ENCODE measurements at places on chromosomes 6 and 20.
A peak's percentile ranks its signal among the peaks of the same experiment; 100 is the strongest.

DNA sequence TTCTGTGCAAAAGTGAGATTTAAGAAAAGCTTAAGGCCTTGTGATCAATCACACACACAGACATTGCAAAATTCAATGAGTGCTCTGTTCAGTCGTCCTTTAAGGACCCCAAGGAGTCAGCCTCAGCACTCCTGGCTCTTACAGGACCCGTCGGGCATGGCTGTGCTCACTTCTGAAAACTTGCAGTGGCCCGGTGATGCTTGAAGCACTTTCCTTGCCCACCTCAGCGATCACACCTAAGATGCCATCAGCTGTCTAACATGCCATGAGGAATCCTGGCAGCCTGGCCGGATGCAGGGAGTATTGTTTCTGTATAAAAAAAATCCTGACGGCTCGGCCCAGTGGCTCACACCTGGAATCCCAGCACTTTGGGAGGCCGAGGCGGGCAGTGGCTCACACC is 101.4 kb upstream of the LAMP5 start:
- DNase-seq: no peak

DNA sequence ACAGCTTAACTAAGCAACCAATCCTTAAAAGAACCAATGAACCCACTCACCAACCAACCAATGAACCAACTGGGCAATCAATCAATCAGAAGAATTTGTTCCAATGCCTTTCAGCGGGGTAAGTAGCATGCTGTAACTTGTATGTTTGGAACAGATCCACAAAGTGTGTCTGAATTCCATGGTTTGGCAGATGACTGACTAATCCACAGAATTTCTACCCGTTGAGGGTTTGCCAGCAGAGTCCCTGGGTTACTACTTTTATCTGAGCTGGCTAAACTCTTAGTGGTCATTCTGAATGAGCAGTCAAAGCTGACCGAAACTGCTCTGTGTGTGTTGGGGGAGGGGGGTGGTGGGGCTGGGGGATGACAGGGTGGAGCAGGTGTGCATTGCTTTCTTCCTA is 125.0 kb upstream of the JAG1 start:
- no peak for DNase-seq

DNA sequence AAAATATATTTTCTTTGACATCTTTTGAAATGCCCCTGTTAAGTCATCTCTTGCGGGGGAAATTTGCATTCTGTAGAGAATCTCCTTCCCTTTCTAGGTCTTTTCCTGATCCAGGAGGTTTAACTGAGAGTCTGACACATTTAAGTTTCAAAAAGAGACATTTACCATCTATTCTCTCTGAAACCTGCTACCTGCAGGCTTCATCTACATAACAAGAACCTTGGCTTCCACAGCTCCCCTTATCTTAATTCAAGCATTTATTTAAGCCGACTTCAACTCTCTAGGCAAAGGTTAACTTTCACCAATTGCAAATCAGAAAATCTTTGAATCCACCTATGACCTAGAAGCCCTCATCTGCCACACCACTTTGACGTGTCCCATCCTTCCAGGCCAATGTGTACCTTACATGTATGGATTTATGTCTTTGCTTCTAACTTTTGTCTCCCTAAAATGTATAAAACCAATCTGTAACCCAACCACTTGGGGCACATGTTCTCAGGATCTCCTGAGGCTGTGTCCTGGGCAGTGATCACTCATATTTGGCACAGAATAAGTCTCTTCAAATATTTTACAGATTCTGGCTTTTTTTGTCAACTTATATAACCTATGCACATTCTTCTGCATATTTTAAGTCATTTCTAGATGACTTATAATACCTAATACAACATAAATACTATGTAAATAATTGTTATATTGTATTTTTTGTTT is 666.7 kb downstream of the UTRN start:
- DNase-seq: no peak

- DNase-seq: no peak
Observed at GRCh38 chr20:4437131-4437530, 284.6 kb upstream of the PRND start.

- DNase-seq: no peak
Observed at GRCh38 chr6:7805850-7806214, 79.9 kb downstream of the BMP6 start.

- DNase-seq: no peak
Observed at GRCh38 chr6:157383471-157383870, 2.5 kb downstream of the ZDHHC14 start.

- no peak for DNase-seq
Observed at GRCh38 chr6:166724576-166724975, 97.5 kb upstream of the RPS6KA2 start.

DNA sequence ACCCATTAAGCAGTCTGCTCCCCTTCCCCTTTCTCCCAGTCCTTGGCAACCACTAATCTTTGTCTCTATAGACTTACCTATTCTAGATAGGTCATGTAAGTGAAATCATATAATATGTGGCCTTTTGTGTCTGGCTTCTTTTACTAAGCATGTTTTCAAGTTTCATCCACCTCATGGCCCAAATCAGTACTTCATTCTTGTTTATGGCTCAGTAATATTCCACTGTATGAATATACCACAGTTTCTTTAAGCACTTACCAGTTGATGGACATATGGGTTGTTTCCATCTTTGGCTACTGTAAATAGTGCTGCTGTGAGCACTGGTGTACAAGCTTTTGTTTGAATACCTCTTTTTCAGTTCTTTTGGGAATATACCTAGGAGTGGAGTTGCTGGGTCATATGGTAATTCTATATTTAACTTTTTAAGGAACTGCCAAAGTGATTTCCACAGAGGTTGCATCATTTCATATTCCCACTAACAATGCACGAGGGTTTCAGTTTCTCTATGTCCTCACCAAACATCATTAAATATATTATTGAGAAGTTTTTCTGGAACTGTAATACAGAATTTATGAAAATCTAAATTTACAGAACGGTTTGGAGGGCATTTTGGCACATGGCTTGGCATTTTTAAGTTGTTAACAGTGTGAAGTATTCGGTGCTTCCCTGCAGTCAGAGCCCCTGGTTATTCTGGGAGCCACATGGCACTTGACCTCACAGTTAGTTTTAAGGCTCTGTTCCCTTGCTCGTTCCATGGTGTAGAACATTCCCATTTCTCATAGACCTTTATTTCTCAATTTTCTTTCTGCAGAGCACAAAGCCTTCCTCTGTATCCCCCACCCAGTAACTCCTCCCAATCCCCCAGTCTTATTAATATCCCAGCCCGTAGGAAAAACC is 27.0 kb upstream of the DTNBP1 start:
- DNase-seq: no peak

DNA sequence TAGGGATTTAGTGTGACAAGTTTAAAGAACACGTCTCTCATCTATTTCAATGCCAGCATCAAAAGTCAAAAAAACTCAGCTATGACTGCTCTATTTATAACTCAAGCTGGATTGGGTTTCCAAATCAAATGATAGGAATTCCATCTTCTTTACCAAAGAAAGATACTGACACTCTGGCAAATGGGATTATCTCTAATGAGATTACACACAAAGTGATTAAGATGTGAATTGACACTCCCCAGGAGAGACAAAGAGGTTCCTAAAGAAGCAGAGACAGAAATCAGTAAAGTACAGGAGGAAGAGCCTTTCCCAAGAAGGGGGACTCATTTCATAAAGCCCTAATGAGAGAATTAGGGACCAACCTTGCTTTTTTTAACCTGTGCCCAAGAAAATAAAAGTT is 92.1 kb downstream of the ID4 start:
- DNase-seq: no peak

DNA sequence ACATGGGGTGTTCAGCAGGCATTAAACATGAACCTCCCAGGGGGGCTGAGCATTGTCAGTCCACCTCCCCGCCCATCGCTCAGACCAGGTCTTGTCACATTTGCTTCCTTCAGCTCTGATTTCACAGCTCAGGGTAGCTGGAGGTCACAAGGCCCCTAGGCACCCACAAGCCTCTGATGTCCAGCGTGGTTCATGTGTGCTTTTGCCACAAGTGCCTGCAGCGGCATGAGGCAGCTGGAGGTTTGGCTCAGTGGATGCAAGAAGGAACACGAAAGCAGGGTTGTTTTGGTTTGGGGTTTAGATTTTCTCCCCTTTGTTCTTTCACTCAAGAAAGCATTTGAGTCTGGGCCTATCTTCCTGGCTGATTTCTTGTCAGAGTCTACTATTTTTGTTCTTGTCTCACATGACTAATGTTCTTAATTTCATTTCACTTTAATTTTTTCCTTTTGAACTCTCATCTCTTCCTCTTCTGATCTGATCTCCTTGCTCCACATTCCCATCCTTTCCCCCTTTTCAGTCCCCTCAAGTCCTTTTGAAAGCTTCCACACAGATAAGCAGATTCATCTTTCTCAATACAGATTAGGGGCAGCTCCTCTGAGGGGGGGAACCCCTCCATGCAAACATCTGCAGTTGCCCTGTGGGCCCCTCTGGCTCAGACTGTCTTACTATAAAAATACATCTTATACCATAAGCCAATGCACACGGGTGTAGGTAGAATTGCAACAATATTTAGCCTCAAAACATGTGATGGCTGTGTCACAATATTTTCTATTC is 68.1 kb upstream of the CEP85L start:
- DNase-seq: no peak

DNA sequence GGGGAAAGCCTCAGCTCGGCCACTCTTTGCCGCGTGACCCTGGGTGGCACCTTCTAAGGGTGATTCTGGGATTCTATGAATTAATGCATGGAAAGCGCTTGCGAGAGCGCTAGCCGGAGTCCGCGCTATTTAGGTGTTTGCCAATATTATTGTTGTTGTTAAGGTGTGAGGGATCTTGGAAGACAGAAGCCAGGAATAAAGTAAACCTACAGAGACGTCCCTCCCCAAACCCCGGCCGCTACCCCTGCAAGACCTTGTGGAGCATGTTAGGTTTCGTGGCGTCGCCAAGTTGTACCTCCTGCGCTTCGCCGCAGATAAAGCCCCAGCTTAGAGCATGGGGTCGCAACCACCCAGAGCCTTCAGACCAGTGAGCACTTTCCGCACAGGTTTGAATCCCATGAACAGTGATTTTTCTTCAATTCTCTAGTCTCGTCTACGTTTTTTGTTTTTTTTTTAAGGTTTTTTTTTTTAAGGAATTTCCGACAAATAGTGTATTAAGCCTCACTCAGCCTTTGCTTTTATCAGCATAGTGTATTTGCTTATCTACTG is 16.9 kb upstream of the ZSCAN9 start:
- DNase-seq: no peak

GRCh38 chr20:33162313-33162712 is 5.6 kb upstream of the BPIFA2 start:
- no peak for DNase-seq

DNA sequence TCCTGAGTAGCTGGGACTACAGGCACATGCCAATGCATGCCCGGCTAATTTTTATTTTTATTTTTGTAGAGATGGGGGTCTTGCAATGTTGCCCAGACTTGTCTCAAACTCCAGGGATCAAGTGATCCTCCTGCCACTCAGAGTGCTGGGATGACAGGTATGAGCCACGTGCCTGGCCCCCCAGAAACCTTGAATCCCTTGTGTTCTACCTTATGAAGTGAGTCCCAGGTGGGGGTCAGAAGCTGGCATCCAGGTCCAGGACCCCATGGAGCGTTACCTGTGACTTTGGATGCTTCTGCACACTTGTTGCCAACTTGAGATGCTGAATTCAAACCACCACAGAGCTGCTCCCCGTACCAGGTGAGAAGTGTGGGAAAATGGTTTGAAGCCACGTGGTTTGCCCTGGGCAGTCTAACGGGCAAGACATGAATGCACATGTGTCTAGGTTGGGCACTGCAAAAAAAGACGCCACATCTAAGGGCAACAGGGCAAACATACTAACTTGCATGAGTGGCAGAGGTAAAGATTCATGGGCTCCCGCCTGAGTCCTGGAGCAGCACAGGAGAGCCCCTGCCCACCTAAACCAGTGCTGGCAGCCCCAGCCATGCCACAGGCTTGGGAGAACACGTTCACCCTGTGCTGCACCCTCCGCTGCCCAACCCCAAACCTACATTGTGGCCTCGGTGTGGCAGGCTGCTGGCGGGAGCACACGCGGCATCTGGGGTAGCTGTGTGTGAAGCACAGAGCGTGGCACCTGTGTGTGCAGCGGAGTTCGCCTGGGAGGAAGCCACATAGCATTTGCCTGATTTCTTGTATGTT is 101.2 kb downstream of the JPH2 start:
- DNase-seq: no peak

GRCh38 chr6:33297406-33297955 is 1.3 kb downstream of the RGL2 start:
- DNase-seq: peak; percentile 88

GRCh38 chr6:145977881-145978280 is 13.7 kb upstream of the SHPRH start:
- no peak for DNase-seq

DNA sequence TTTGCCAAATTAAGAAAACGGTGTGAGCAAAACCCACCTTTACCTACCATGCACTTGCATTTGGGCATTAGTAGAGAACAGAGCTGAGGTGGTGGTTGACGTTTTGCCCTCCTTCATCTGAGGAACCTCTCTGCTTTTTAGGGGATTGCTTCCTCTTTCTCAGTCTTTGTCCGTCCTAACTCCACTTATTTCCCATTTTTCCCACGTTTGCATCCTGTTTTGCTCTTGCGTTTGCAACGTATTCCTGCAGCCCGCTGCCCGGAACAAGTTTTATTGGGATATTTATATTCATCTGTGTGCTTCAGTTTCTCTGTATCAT is 374 bp upstream of the SERINC1 start:
- no peak for DNase-seq

- DNase-seq: no peak
Observed at GRCh38 chr6:15987569-15987968, 141.3 kb upstream of the MYLIP start.

GRCh38 chr6:138088326-138088762 is 18.9 kb downstream of the PERP start:
- DNase-seq: no peak

- no peak for DNase-seq
Observed at GRCh38 chr6:87701344-87701675, 723 bp downstream of the AKIRIN2 start.

GRCh38 chr6:88561034-88561953 is 395.1 kb upstream of the CNR1 start:
- DNase-seq: no peak

DNA sequence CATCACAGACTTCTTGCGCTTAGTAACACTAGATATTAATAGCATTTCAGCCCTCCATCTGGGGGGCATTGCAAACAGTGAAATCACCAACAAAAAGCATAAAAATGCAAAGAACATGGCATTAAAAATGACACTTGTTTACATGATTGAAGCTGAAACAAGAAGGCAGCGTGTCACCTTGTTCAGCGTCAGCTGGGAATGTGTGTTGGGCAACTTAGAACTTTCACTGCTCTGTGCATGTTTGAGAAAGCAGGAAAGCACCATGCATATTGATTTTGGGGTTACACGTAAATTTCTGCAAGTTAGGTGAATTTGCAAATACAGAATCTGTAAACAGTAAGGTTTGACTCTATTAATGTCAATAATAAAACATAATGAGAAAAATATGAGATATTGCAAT is 162.9 kb downstream of the SOX4 start:
- DNase-seq: no peak
